ENCODE measurements at places on chromosomes 13 and 19.

DNA sequence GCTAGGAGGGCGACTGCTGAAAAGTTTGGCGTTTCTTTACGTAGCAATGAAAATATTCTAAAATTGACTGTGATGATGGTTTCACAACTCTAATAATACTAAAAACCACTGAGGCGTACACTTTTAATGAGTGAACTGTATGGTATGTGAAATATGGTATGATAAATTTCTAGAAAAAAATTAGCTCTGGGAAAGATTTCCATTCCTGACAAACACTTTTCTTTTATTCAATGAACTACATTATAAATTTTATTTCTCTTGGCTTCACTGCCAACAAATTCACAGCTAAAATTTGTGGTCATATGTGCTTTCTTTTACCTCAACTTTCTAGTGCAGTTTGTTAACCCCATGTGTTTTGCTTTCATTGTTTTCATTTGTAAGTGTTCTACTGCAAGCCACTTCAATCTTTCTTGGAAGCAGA, 11.1 kb downstream of the ZC3H13 start:
- no peak for DNase-seq

DNA sequence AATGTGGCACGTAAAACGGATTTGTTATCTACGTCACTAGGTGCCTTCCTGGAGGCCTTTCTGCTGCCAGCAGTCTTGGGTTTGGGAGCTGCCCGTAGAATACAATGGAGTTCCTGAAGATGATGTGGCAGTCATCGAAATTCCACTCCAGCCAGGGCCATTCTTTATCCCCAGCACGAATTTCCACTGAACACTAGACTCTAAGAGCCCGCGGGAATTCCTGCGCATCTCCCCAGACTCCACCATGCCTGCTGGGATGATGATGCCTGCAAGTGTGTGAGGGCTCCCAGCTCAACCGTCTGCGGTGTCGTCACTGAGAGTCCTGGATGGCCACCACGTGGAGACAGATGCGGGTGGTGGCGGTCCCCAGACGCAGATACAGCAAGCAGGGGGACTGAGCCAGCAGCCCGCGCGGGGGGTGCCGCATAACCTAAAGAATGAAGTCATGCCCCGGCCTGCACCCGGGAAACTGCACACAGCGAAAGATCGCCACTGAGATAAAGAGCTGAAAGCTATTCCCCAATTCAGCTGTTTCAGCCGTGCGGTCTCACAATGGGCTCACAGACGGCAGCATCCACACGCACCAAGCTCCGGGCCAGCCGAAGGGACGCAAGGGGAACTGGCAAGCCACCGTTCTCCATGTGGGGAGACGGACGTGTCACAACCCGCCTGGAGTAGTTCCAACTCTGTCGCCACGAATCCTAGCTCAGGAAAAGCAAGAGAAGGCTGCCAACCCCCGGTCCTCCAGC, 41.1 kb downstream of the COL4A1 start:
- DNase-seq = no peak

GRCh38 chr19:18612051-18612771, 459 bp upstream of the TMEM59L start:
- no peak for DNase-seq

- DNase-seq = no peak
These were observed 279.8 kb downstream of the DCLK1 start for GRCh38 chr13:35851356-35851755.

GRCh38 chr19:32581705-32582179, 752 bp downstream of the PDCD5 start:
- no peak for DNase-seq

DNA sequence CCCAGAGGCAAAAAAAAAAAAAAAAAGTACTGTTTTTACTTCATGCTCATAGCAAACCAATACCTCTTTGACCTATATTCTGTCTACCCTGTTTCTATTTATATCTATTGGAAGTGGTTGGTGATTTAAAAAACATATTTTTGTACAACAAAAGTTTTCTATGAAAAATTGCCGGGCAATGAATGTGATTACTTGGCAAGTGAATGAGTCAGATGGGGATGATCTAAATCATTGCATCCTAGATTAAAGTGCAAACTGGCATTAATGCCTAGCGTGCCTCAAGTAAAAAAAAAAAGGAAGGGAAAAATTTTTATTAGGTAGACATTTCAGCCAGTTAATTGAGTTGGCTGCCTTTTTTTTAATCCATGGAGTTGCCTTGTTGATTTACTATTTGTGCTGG, 500.6 kb downstream of the KCTD12 start:
- no peak for DNase-seq

DNA sequence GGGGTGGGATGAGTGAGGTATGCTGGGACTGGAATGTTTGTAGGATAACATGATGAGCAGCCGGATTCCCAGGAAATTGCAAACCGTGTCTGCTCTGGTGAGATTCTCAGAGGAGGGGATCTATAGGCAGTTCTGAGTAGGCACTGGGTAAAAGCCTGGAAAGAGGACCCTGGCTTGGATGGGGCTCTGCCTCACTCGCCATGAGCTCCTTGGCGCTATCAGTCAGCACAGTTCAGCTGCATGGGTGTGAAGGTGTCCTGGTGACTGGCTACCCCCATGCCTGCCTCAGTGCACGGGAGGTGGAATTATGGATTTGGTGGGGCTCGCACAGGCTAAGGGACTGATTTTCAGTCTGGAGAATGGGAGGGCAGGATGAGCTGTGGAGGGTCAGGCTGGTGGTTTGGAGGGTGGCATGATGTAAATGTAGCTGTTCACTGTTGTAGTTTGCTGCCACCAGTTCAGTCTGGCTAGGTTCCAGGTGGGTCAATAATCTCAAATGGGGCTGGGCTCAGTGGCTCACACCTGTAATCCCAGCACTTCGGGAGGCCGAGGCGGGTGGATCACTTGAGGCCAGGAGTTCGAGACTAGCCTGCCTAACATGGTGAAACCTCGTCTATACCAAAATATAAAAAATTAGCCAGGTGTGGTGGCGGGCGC, 9.2 kb upstream of the ZNF627 start:
- DNase-seq = no peak

- no peak for DNase-seq
These were observed 6.5 kb upstream of the DOCK6 start for GRCh38 chr19:11268783-11269267.

- DNase-seq = peak; percentile 84
These were observed 29.1 kb downstream of the VAV1 start for GRCh38 chr19:6801485-6802086.

DNA sequence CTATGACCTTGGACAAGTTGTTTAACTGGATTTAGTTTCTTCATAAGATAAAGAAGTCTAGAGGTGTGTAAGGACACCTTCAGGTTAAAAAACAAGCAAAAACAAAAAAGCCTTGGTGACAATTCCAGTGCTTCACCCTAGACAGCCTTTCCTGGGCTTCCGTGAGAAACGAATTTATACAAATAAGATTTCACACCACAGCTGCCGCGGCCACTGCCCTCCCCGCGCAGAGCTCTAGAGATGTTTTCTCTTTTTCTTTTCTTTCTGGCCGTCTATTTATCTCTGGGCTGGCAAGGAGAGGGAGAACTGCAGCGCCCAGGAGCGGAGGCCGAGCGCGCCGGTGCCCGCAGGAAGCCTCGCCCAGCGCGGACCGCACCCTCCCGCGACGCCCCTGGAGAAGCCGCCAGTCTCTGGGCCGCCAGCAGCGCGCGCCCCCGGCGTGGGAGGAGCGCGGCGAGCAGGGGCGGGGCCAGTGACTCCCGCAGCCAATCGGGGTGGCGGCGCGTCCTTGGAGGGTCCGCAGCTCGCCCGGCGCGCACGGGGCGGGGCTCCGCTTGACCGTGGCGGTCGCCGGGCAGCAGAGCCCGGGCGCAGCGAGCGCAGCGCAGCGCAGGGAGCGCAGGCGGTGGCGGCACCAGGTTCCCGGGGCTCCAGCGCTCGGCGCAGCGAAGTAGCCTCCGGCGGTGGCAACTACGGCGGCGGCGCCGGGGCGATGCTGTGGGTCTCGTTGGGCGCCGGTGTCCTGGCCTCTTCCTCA, 107.0 kb downstream of the RXFP2 start:
- DNase-seq = peak; percentile 45

DNA sequence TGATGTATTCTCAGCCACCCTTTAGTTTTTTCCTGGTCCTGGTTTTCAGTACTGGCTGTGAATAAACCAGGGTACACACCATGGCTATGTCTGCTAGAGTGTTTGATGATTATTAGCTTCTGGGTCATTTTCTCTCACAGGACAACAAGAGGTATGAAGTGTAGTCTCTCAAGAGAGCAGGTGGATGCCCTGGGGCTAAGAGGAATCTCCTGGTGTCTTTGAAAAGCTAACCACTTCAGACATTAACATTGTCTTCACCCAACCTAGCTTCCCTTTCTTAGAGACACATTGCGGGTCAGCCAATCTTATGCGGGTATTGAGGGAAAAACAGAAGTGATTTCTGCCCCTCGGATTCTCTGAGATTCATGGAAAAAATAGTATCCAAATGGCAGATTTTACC, 1.6 kb downstream of the ZNF730 start:
- no peak for DNase-seq

DNA sequence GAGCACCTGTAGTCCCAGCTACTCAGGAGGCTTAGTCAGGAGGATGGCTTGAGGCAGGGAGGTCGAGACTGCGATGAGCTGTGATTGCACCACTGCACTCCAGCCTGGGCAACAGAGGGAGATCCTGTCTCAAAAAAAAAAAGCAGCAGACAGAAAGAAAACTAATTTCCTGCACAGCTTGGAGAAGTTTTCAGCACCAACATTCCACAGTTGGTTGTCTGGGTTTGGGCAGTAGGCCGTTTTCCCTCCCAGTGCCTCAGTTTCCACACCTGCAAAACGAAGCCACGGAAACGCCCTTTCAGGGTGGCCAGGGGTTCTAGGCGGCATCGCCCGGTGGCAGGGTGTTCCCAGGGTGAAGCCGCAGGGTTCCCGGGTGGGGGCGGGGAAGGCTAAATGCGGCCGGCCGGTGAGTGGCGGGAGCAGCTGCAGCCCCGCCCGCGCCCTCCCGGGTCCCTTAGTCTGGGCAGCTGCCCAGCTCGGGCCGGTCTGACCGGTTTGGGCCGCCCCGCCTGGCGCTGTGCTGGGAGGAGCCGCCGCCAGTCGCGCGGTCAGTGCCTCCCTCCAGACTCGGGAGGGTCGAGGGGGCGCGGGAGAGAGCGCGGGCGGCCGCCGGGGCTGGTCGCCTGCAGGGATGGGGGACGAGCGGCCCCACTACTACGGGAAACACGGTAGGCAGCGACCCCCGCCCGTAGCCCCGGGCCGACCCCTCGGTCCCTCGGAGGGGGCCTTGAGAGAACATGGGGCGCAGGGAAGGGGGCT, at the start of gene SLC44A2:
Gene SLC44A2 (plus strand): TSS at position 551 of the 759 bp plus-strand sequence. CDS start 81 bp downstream, at position 632.
- no peak for DNase-seq

GRCh38 chr13:30720172-30720869, 15.0 kb upstream of the ALOX5AP start:
- DNase-seq = no peak

DNA sequence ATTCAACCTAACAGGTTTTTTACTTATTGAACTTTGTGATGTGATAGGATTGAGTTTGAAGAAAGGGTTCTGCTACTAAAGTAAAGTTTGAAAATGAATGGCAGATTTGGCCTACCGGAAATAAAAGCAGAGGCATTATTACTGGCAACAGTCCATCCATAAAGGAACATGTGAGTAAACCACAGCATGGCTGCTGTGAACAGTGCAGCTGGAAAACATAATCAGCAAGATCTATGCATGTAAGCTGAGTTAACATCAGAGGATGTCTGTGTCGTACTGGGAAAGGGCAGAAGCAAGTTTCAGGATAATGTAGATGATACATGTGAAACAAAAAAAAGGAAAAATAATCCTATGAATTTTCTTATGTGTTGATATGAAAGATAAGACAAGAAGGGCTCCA, 87.6 kb downstream of the CYSLTR2 start:
- no peak for DNase-seq

- no peak for DNase-seq
These were observed 153.8 kb upstream of the UQCRFS1 start for GRCh38 chr19:29366757-29367156.

- DNase-seq = no peak
These were observed 93.2 kb downstream of the FRY start for GRCh38 chr13:32124743-32125142.

DNA sequence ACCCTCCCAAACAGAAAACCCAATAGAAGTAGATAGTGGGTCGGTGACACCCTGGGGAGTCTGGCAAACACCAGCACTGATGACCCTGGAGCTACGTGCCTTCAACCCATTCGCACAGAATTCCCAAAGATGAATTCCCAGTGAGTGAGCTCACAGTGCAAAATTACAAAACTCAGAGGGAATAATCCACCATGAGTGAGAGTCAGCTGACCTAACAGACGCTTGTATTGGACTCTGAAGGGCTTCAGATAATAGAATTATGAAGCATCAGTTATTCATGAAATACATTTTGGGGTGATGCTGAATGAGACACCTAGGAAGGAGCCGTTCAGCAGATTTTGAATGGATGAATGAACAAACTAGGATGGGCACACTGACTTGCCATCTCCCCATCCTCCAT, 40.2 kb downstream of the KCNC3 start:
- DNase-seq = no peak

GRCh38 chr19:6739390-6739882, at the start of gene TRIP10:
Gene TRIP10 (plus strand): TSS chr19:6739680. CDS start chr19:6739762, 82 bp downstream.
- DNase-seq = peak; percentile 80

- DNase-seq = no peak
These were observed 22.1 kb upstream of the F7 start for GRCh38 chr13:113083402-113084061.

GRCh38 chr19:21610341-21610740, 104.9 kb downstream of the ZNF429 start:
- DNase-seq = no peak

DNA sequence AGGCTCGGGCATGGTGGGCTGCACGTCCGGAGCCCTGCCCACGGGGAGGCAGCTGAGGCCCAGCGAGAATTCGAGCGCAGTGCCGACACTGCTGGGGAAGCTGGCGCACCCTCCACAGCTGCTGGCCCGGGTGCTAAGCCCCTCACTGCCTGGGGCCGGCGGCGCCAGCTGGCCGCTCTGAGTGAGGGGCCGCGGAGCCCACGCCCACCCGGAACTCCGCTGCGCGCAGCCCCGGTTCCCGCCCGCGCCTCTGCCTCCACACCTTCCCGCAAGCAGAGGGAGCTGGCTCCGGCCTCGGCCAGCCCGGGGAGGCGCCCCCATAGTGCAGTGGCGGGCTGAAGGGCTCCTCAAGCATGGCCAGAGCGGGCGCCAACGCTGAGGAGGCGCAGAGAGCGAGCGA, 2080.4 kb downstream of the PCDH9 start:
- no peak for DNase-seq

DNA sequence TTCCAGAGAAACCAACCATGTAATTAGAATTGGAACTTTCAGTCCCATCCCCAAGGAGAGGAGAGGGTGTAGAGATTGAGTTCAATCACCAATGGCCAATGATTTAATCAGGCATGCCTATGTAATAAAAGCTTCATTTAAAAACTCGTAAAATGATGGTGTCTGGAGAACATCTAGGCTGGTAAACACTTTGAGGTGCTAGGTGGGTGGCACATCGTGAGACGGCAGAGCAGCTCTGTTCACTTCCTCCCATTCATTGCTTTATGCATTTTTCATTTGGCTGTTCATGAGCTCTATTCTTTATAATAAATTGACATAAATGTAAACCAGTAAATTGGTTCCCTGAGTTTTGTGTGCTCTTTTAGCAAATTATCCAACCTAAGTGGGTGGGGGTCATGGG, 90.1 kb downstream of the ELF1 start:
- DNase-seq = no peak

All from stimulated activated CD4-positive, alpha-beta T cell treated with anti-CD3 and anti-CD28 coated beads, Interleukin-1b, Interleukin-23, amount 100 ng/mL, for 48 hours (primary cell).